Nephron progenitor cell (in vitro differentiated cells): ENCODE measurements at places on chromosomes 16 and 17.
A peak's percentile ranks its signal among the peaks of the same experiment; 100 is the strongest.

DNA sequence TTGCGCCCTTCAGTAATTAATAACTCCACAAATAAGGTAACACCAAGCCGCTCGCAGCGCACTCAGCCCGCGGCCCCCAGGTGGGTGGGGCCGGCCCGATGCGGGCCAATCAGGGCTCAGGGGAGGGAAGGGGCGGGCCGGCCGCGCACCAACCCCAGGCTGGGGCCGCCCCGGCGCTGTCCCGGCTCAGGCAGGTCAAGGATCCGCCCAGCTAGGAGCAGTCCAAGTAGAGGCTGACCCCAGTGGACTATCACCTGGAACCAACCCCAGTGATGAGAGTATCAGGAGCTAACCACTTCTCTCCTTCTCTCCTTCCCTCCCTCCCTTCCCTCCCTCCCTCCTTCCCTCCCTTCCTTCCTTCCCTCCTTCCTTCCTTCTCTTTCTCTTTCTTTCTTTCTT is 110.8 kb downstream of the C16orf78 start:
- peaks cover 9% of the 10 kb centered on the region for H3K36me3 ChIP-seq
- DNase-seq: peak; percentile 83
- no peak overlapping the region for H3K27ac ChIP-seq
- peak overlapping the region; percentile 61 for H3K4me3 ChIP-seq

DNA sequence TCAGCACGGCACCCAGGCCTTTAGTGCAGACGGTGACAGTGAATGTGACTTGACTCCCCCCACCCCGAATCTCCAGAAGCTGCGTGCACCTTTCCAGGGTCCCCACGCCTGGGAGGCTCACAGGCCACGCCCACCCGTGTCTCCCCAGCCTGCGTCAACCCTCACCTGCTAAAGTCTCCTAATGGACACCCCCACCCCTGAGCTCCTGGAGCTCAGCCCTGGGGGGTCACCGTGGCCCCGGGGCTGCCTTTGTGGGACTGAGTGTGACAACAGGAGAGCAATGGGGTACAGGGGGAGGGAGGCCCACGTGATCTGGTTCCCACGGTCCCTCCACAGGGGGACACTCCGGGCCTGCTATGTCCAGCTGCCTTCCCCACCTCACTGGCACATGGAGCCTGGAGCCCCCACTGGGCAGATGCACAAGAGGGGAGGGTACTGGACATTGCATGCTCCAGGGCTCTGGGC is 7.4 kb upstream of the FASN start:
- H3K4me3 ChIP-seq: no peak overlapping the region
- peaks cover 79% of the 10 kb centered on the region for H3K4me1 ChIP-seq
- H3K27ac ChIP-seq: no peak overlapping the region
- DNase-seq: no peak
- peaks cover 16% of the 10 kb centered on the region for H3K36me3 ChIP-seq

GRCh38 chr17:2398655-2399571 is 1.9 kb downstream of the MNT start:
- peak overlapping the region; percentile 92 for H3K4me3 ChIP-seq
- H3K27me3 ChIP-seq: no peaks in the 10 kb centered on the region
- peak overlapping the region; percentile 97 for H3K27ac ChIP-seq
- H3K36me3 ChIP-seq: no peaks in the 10 kb centered on the region

DNA sequence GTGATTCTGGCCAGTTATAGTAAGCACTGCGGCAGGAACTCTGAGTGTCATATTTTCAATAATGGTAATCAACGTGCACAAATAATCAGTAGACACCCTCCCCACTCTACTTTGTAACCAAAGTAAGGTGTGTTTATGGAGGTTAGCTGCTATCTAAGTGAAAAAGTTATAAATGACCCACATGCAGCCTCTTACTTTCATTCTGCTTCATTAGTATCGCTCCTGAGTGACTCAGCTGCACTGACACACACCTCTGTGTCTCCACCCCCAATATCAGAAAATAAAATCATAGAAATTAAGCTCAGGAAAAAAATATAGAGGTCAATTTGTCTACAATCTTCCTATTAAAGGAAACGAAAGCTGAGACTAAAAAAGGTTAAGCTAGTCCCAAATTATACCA is 64.1 kb upstream of the TRAP1 start:
- H3K4me1 ChIP-seq: no peaks in the 10 kb centered on the region
- H3K27me3 ChIP-seq: peaks cover 2% of the 10 kb centered on the region
- no peak for DNase-seq
- peak overlapping the region; percentile 27 for H3K27ac ChIP-seq

- no peak for DNase-seq
- H3K27me3 ChIP-seq: no peaks in the 10 kb centered on the region
- no peak overlapping the region for H3K27ac ChIP-seq
- peaks cover 37% of the 10 kb centered on the region for H3K4me1 ChIP-seq
- no peak overlapping the region for H3K4me3 ChIP-seq
These were observed 5.0 kb downstream of the SMARCD2 start for GRCh38 chr17:63837480-63837879.

DNA sequence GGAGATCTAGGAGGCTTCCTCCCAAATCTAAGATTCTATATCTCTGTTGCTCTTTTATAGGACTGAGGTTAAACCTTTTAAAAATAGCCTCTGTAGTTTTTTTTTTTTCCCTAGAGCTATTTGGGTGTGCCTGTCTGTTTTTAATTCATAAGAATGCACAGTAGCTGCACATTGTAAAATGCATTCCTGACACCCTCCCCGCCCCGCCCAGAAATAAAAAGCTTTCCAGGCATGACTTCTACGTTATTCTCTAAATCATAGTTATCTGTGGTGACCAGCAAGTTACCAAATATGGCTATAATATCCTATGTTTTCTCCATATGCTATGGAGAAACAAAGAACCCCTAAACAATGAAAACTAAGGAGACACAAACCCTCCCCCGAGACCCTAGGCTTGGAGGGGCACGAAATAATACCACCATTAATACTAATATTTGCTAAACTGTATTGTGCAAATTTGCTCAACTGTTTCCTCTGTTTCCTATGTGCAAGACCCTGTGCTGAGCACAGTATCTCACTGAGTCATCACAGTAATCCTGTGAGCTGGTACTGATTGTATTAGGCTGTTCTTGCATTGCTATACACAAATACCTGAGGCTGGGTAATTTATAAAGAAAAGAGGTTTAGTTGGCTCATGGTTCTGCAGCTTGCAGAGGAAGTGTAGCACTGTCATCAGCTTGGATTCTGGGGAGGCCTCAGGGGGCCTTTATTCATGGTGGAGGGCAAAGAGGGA is 388.3 kb downstream of the CA10 start:
- no peaks in the 10 kb centered on the region for H3K4me1 ChIP-seq
- H3K36me3 ChIP-seq: no peaks in the 10 kb centered on the region
- H3K27ac ChIP-seq: no peak overlapping the region
- no peak for DNase-seq

- DNase-seq: no peak
- peaks cover 11% of the 10 kb centered on the region for H3K27me3 ChIP-seq
- H3K4me1 ChIP-seq: peaks cover 7% of the 10 kb centered on the region
- no peak overlapping the region for H3K4me3 ChIP-seq
- H3K36me3 ChIP-seq: no peaks in the 10 kb centered on the region
These were observed 12.1 kb upstream of the KRTAP17-1 start for GRCh38 chr17:41327411-41328120.

DNA sequence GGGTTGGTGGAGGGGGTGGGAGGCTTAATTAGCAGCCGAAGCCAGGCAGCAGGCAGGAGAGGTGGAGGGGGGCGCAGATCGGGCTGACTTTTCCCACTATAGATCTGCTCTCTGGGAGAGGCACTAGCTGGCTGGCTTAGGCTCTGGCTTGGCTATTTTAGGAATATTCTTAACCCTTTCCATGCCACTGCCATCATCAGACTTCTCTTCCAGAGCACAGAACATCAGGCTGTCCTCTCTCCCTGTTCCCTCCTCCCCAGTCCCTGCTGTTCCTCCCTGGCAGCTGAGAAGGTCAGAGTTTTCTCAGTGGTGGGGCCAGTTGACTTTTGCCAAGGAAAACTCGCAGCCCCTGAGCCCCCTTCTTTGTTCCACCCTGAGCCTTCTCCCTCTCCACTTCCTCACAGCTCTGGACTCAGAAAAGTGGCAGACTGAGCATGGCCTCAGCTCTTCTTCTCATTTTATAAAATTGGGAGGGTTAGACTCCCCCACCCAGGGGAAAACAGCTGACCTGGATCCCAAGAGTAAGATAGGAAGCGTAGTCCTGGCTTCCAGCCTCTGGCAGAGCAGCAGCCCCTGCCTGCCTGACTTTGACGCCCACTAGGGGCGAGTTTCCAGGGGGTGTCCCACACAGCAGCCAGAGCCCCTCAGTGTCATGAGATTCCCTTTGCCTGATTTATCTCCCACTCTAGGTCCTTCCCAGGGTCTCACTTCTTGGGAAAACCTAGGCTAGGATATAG is 9.9 kb upstream of the C1QL1 start:
- peaks cover 67% of the 10 kb centered on the region for H3K4me1 ChIP-seq
- H3K27ac ChIP-seq: no peak overlapping the region
- peaks cover 54% of the 10 kb centered on the region for H3K27me3 ChIP-seq

- H3K4me3 ChIP-seq: peak within 1 kb of the TSS; percentile 86
- peak; percentile 78 for DNase-seq
- H3K27ac ChIP-seq: no peak within 1 kb of the TSS
These were observed at the start of gene CPNE2 for GRCh38 chr16:57091975-57092785. Gene CPNE2, plus strand, starts transcription at chr16:57092583. Its CDS starts 18,160 bp downstream, at chr16:57110743.

- H3K4me1 ChIP-seq: peaks cover 26% of the 10 kb centered on the region
- peak overlapping the region; percentile 38 for H3K27ac ChIP-seq
- no peak for DNase-seq
- H3K27me3 ChIP-seq: peaks cover 43% of the 10 kb centered on the region
These were observed 49.2 kb upstream of the MAP3K14 start for GRCh38 chr17:45366049-45366448.

- no peaks in the 10 kb centered on the region for H3K4me1 ChIP-seq
- no peak overlapping the region for H3K4me3 ChIP-seq
- no peaks in the 10 kb centered on the region for H3K36me3 ChIP-seq
These were observed 23.5 kb downstream of the CES1 start for GRCh38 chr16:55809386-55809785.

- DNase-seq: peak; percentile 83
- H3K27ac ChIP-seq: no peak overlapping the region
- H3K27me3 ChIP-seq: no peaks in the 10 kb centered on the region
- H3K4me3 ChIP-seq: no peak overlapping the region
These were observed 27.2 kb downstream of the SREBF1 start for GRCh38 chr17:17809531-17810083.

- no peaks in the 10 kb centered on the region for H3K27me3 ChIP-seq
- H3K36me3 ChIP-seq: no peaks in the 10 kb centered on the region
- no peak overlapping the region for H3K27ac ChIP-seq
- no peak for DNase-seq
- peaks cover 43% of the 10 kb centered on the region for H3K4me1 ChIP-seq
- H3K4me3 ChIP-seq: peak overlapping the region; percentile 21
These were observed 3.8 kb upstream of the DYNLL2 start for GRCh38 chr17:58079300-58080033.

GRCh38 chr16:83206426-83206825 is 579.7 kb downstream of the CDH13 start:
- no peaks in the 10 kb centered on the region for H3K36me3 ChIP-seq
- H3K4me3 ChIP-seq: no peak overlapping the region
- H3K27ac ChIP-seq: no peak overlapping the region

- peaks cover 10% of the 10 kb centered on the region for H3K27me3 ChIP-seq
- no peak for DNase-seq
- H3K36me3 ChIP-seq: peaks cover 9% of the 10 kb centered on the region
- peaks cover 97% of the 10 kb centered on the region for H3K4me1 ChIP-seq
These were observed 231.0 kb downstream of the C16orf78 start for GRCh38 chr16:49604602-49605001.

DNA sequence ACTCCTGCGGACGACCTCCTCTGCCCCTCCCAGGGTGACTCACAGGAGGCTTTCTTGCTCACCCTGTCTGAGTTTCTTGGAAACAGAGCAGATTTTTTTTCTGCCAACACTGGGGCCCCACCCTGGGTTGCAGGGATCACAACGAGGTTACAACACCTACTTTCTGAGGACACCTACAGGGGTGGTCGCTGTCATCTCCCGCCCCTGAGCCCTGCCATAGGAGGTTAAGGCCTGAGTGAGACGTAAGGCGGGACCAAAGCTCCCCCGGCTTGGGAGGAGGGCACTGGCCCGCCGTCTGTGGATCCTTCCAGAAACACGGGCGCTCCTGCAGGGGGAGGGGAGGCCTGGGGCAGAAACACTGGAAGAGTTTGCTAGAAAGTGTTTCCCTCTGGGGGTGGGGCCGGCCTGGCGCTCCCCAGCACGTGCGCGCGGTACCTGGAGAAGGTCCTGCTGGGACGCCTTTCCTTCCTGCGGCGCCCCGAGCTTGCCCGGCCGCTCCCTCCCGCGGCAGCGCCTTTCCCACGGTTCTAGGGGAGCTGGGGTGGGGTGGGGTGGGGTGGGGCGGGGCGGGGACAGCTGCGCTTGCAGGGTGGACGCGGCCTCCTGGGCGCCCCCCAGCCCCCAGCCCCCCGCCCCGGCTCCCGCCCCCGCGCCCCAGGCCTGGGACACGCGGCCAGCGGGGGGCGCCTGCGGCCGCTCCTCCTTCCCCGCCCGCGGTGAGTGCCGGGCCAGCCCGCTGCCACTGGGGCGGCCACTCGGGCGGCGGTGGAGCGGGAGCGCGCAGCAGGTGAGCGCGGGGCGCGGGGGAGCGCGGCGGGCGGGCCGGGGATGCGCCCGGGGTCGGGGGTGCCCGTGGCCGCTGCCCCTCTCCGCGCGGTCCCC is 20.7 kb upstream of the ADCY7 start:
- peaks cover 30% of the 10 kb centered on the region for H3K4me1 ChIP-seq
- H3K27ac ChIP-seq: no peak overlapping the region
- H3K4me3 ChIP-seq: peak overlapping the region; percentile 71

DNA sequence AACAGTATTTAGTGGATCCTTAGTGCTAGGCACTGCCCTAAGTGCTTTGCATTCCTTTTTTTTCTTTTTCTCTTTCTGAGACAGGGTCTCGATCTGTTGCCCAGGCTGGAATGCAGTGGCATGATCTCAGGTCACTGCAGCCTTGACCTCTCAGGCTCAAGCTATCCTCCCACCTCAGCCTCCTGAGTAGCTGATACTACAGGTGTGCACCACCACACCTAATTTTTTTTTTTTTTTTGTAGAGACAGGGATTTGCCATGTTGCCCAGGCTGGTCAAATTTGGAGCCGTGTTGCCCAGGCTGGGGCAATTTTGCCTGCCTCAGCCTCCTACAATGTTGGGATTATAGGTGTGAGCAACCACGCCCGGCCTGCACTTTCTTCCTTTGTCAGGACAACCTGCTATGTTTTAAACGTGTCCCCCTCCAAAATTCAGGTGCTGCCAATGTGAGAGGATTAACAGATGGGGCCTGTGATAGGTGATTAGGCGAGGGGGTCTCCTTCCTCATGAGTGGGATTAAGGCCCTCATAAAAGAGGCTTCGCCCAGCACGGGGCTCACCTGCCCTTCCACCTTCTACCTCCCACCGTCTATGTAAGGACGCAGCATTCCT is 5.4 kb downstream of the NQO1 start:
- H3K27ac ChIP-seq: no peak overlapping the region
- H3K4me3 ChIP-seq: no peak overlapping the region
- no peak for DNase-seq
- no peaks in the 10 kb centered on the region for H3K27me3 ChIP-seq

DNA sequence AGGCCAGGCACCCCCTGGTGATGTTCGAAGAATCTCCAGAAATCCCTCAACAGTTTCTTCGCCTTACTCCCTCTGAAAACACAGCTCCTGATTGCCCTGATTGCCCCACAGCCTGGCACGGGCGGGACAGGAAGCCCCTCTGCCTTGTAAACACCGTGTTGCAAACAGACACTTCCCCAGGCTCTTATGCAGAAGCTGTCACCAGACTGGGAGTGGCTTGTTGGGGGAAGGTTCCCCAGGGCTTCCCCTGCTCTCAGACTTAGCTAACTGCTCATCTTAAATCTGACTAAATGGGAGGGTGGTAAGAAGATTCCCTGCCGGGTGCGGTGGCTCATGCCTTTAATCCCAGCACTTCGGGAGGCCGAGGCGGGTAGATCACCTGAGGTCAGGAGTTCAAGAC is 11.2 kb downstream of the PIK3R5 start:
- no peak for DNase-seq
- H3K27ac ChIP-seq: no peak overlapping the region
- no peak overlapping the region for H3K4me3 ChIP-seq
- peaks cover 50% of the 10 kb centered on the region for H3K27me3 ChIP-seq
- no peaks in the 10 kb centered on the region for H3K36me3 ChIP-seq
- peaks cover 14% of the 10 kb centered on the region for H3K4me1 ChIP-seq
